ENCODE measurements at places on chromosomes 2 and 18.

- H3K36me3 ChIP-seq, result no peaks in the 10 kb centered on the region
- DNase-seq, result peak; percentile 90
- no peak overlapping the region for H3K4me3 ChIP-seq
- H3K4me1 ChIP-seq, result peaks cover 7% of the 10 kb centered on the region
Observed at GRCh38 chr2:26018184-26019055, 15.5 kb upstream of the RAB10 start.

- H3K27ac ChIP-seq, result peak overlapping the region; percentile 16
- no peak for DNase-seq
- no peaks in the 10 kb centered on the region for H3K36me3 ChIP-seq
- H3K27me3 ChIP-seq, result no peaks in the 10 kb centered on the region
Observed at GRCh38 chr2:8488001-8488738, 193.7 kb upstream of the ID2 start.

DNA sequence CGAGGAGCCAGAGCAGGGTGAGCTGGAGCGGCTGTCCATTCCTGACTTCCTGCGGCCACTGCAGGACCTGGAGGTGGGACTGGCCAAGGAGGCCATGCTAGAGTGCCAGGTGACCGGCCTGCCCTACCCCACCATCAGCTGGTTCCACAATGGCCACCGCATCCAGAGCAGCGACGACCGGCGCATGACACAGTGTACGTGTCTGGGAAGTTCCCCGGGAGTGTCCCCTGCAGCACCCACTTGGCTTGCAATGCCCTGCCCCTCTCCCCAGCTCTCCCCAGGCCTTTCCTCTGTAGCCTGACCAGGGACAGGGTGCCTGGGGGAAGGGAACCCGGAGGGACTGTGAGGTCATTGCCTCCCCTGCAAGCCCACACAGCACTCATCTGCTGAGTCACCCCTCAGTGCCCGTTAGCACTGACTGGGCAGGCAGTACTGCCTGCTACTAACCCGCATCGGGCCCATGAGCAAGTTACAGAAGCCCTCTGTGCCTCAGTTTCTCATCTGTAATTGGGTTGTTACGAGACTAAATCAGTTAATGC lies 29.4 kb upstream of the GMPPA start:
- H3K4me3 ChIP-seq, result no peak overlapping the region
- H3K36me3 ChIP-seq, result no peaks in the 10 kb centered on the region
- peaks cover 26% of the 10 kb centered on the region for H3K27me3 ChIP-seq
- no peak for DNase-seq

- DNase-seq, result no peak
- no peaks in the 10 kb centered on the region for H3K27me3 ChIP-seq
- no peaks in the 10 kb centered on the region for H3K36me3 ChIP-seq
- no peak overlapping the region for H3K27ac ChIP-seq
- H3K4me3 ChIP-seq, result no peak overlapping the region
Observed at GRCh38 chr2:45344071-45344470, 267.0 kb downstream of the SRBD1 start.
